Stimulated activated CD8-positive, alpha-beta memory T cell treated with anti-CD3 and anti-CD28 coated beads, Interleukin-15, amount 100 ng/mL, for 24 hours (primary cell): ENCODE measurements at places on chromosomes 6 and 20.

DNA sequence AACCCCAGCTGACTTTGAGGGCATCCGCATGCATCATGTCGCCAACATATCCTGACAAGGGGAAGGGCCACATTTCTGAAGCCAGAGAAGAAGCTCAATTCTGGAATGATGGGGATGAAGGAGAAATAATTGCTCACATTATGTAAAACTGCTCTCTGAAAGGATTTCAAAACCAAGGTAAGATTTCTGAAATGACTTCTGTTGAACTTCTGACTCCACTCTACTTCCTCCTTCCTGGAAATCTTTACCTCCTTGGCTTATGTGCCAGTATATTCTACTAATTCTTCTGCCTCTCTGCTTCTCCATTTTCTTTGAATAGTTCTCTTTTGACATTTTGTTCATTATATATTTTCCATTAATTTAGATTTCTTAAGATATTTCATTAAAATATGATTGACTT lies 31.9 kb downstream of the HLA-DPB1 start:
- no peak for DNase-seq

- no peak for DNase-seq
Measured at GRCh38 chr6:94289131-94289530, 869.8 kb upstream of the EPHA7 start.

DNA sequence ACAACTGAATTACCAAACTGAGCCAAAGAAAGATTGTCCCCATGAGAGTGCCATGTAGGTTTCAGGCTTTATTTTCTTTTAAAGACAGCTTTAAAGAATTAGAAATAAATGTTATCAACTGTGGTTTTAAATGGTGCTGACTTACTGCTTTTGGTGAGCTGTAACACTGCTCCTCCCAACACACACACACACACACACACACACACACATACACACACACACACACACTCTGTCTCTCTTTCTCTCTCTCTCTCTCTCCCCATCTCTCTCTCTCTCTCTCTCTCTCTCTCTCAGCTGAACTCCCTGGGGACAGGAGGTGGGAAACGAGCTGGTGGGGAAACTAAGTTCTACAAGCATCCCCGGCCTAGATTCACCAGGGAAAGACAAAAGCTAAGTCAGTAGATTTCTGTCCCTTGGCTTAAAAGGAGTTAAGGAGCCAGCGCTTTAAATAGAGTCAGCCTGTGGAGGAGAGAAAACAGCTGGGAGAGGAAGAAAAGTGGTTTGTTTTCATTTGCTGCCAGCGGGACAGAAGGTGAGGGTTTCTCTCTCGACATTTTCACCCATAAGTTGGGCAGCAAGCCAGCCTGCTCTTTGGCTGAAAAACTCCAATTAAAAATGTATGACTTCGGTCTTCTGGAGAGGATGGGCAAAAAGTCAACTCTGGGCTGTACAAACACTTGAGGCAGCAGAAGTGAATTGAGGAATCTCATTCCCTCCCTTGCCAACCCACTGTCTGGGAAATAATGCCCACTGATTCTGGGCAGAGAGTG lies 27.4 kb downstream of the CBLN4 start:
- DNase-seq = no peak

DNA sequence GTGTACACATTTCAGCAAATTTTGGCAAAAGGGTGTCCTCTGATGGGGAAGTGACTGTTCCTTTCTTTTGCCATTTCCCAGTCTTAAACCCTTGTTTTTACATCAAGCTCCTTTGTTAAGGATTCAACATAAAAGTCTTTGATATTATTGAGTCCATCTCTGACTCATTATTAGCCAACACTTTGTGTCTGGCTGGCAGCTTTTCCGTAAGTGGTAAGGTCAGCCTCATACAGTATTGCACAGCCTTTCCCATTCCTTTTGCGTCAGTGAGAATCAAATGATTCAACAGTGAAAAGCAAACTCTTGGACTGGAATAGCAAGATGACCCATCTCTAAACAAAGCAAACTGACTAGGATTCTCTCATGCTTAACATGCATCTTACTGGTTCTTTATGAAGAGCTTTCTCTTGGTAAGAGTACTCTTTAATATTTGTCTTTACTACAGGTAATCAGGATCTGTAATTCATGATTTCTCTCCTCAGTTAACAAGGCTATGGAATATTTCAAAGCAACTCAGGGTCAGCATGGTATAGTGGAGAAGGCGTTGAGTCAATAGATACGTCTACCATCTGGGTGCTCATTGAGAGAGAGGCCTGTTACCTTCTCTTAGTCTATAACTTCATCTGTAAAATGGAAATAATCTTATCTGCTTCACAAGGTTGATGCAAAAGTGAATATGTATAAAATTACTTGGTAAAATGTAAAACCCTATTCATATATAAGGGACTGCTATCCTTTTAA lies 183.6 kb downstream of the PRL start:
- no peak for DNase-seq
